ENCODE measurements at places on chromosomes 13 and 19.
A peak's percentile ranks its signal among the peaks of the same experiment; 100 is the strongest.

GRCh38 chr13:47134939-47135489, 238.2 kb upstream of the HTR2A start:
- DNase-seq = no peak

DNA sequence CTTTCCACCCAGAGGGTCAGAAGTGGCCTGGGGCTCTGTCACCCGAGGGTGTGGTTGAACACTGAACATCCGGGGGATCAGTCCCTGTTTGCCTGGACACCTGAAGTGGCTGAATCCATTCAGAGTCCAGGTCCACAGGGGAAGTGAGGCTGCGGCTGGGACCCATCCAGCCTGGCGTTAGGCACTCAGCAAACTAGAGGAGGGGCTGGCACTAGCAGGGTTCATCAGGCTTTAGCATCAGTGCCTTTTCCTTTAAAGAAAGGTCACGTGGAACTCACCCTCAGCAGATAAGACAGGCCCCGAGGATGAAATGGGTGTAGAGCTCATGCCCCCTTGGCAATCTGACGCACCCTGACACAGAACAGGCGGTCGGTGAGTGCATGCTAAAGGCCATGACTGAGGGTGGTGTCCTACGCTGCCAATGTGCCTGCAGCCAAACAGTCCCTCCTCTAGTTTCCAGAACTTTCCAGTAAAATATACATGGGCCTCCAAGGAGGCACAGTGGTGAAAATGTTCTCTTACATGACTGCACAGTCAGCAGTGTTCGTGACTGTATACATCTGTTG, 72.4 kb upstream of the ARHGEF7 start:
- no peak for DNase-seq

- DNase-seq = no peak
Measured at GRCh38 chr19:3198901-3199700, 13.4 kb downstream of the NCLN start.

DNA sequence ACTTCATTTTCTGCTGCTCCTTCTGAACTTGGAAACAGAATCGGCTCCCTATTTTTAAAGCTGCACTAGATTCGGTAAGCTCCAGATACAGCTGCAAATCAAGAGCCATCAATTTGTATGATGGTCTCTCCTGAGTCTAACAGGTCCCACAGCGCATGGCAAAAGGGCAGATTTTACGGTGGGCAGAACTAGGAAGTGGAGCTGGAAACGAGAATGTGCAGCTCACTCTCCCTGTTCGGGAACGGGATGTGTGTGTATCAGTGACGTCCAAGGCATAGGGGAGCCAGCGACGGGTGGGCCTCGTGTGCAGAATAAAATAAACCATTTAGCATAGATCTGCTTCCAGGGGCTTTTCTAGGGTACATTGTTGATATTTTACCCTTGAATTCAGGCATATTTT, 74.2 kb downstream of the COL4A1 start:
- no peak for DNase-seq

- DNase-seq = no peak
Measured at GRCh38 chr13:100773429-100773828, 98.8 kb upstream of the TMTC4 start.

DNA sequence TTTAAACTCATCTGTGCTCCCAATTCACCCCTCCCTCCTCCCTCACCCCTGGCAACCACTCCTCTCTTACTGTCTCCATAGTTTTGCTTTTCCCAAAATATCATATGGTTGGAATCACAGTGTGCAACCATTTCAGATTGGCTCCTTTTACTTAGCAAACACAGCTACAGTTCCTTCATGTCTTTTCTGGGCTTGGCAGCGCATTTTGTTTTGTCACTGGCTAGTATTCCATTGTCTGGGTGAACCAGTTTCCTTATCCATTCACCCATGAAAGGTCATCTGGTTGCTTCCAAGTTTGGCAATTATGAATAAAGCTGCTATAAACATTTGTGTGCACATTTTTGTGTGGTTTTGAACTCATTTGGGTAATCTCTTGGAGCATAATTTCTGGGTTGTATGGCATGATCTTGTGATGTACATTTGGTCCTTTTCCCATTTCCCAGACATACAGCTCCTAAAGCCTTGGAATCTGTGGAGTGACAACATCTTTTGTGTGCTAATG, 23.9 kb upstream of the GAS6 start:
- DNase-seq = no peak

- peak; percentile 31 for DNase-seq
Measured at GRCh38 chr13:101751488-101751887, 299.0 kb downstream of the ITGBL1 start.

- DNase-seq = no peak
Measured at GRCh38 chr13:113907635-113908617, 44.0 kb upstream of the GAS6 start.

GRCh38 chr19:55441319-55441691, 1.8 kb downstream of the SHISA7 start:
- DNase-seq = peak; percentile 66

DNA sequence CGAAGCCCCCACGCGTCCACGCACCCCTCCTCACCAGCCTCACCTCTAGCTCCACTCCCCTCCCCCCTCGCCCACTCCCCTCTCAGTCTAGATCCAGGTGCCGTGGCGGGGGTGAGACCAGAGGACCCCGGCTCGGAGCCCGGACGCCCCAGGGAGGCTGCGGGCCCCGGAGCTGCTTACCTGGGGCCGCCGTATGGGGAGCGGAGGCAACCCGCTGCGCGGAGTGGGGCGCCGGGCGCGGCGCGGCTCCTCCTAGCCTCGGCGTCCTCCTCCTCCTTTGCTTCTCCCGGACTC, 353 bp downstream of the ENOX1 start:
- DNase-seq = no peak

- peak; percentile 0 for DNase-seq
Measured at GRCh38 chr19:36573895-36574720, 1.0 kb upstream of the ZNF529 start.

DNA sequence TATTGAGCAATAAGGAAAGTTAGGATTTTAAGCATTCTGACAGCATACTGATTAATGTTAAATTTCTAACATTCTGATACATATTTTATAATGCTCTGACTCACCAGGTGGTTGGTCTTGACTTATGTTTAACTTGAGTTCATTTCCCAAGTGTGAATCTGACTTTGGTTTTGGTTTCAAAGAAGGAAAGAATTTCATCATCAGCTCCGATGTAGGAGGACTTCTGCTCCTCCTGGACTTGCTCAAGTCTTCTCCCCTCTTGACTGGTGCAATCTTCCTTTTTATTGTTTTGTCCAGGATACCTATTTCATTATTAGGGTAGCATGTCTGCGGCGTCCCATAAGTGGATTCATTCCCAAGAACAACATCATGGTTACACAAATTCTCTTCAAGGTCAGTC, 141.3 kb downstream of the RNF17 start:
- peak; percentile 82 for DNase-seq

- DNase-seq = no peak
Measured at GRCh38 chr13:70051531-70051930, 56.1 kb upstream of the ATXN8OS start.

- peak; percentile 25 for DNase-seq
Measured at GRCh38 chr13:109787135-109787954, 962 bp upstream of the IRS2 start.

- DNase-seq = no peak
Measured at GRCh38 chr13:20159646-20160305, 1.1 kb downstream of the GJA3 start.

GRCh38 chr19:31656507-31656906, 307.3 kb upstream of the TSHZ3 start:
- DNase-seq = no peak

Measured in suppressor macrophage treated with lipopolysaccharide for 4 hours (primary cell).